ENCODE measurements at places on chromosomes 11 and 22.

DNA sequence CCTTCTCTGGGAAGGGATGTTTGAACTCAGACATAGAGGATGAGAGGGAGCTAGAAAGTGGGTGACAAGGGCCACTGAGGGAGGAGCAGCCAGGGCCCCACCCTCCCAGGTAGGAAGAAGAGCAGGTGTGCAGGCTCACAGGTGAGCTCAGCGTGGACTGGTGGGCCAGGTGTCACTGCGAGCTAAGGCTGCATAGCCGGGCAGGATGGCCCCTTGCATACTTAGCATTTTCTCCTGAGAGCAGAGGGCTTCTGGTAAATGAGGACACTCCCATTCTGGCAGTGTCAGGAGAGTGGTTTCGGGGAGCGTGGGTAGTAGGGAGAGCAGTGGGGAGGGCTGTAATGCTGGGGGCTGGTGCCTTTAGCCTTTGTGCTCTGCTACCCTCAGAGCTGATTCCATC lies 843.4 kb downstream of the TBC1D22A start:
- DNase-seq: no peak

GRCh38 chr11:68335683-68336082 lies 23.3 kb downstream of the LRP5 start:
- DNase-seq: no peak

GRCh38 chr11:3926458-3927095 lies 71.1 kb downstream of the STIM1 start:
- DNase-seq: no peak

DNA sequence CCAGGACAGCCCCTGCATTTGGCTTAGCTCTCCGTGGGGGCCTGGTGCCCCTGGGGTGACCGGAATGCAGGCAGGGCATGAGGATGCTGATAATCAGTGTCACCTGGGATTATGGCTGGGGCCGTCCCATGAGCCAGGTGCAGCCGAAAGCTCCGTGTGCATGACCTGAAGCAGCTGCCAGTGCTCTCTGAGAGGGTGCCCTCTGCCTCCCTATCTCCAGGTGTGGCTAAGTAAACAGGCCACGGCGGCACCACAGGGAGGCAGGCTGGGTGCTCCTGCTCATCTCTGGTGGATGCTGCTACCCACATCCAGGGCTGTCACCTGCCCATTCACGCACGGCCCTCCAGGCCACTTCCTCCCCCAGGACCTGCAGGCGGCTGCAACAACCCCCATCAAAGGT lies 29.8 kb downstream of the DUSP8 start:
- no peak for DNase-seq

- peak; percentile 15 for DNase-seq
Measured at GRCh38 chr11:11243590-11244469, 109.2 kb downstream of the CSNK2A3 start.

- no peak for DNase-seq
Measured at GRCh38 chr11:40370821-40371616, 1088.4 kb downstream of the LRRC4C start.

DNA sequence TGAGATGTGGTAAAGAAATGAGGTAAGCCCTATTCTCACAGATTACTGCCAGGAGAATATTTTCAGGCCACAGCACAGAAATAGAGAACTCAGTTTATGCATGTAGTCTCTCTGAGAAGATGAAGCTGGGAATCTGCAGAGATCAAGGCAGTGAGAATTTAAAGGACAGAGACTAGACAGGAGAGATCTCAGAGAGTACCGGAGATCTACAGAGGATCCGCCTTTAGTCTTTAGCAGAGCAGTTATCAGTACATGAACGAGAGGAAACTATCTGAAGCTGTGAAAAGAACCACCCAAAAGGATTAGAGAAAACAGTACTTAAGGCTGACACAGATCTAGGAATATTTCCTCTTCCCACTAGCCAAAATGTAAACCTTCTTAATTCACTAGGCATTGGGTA lies 101.5 kb downstream of the DLG2 start:
- DNase-seq: no peak

GRCh38 chr22:47123006-47123826 lies 360.8 kb downstream of the TBC1D22A start:
- DNase-seq: no peak

DNA sequence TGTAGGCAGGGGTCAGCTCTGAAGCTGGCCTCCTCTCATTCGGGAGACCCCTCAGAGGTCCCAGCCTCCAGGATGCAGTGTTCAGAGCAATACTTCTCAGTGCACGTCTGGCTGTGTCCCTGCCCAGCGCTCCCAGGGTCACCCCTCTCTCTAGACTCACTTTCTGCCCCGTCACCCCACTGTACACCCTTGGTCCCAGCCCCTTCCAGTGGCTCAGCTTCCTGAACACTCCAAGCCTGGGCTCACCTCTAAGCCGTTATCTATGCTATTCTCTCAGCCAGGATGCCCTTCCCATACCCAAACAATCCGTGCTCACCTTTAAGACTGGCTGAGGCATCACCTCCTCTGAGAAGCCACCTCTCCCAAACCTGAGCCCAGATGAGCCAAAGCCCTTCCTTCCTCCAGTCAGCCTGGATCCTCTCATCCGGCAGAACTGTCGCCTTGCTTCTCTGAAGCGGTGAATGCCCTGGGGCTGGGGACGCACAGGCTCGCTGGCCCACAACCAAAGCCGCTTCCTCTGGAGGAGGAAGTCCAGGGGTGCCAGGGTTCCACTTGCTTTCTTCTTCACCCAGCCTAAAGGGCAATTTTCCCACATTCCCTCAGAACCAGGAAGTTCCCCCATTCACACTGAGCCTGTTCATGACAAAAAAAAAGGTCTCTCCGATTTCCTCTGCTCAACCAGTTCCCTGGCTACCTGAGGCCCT lies 13.7 kb upstream of the CDKN1C start:
- DNase-seq: no peak

DNA sequence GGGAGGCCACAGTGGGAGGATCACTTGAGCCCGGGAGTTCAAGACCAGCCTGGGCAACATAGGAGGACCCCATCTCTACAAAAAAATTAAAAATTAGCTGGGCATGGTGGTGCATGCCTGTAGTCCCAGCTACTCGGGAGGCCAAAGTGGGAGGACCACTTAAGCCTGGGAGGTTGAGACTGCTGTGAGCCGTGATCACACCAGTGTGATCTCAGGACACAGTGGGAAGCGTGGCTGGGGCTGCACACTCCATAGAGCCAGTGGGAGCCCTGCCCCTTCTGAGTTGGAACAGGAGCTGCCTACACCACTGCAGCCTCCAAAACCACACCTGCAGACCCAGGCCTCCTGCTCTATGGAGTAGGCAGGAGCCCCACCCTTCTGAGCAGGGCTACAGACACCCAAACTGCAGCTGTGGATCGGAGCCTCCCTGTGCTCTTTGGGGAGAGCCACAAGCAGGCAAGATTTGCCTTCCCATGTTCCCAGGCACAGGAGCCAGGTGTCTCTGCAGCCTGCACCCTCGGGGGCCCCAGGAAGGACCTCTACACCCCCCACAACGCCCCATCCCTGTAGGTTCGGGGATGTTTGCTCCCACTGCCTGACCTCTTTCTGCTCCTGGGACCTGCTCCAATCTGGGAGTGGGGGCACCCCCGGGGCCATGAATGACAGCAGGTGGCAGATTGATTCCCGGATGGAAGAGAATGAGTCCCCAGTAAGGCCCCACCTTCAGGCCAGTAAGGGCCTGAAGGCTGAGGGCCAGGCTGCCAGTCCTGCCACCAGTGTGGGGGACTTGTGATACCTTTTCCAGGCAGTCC lies 245.4 kb downstream of the BUD13 start:
- DNase-seq: no peak

- peak; percentile 93 for DNase-seq
Measured at GRCh38 chr22:46866591-46866990, 104.1 kb downstream of the TBC1D22A start.

DNA sequence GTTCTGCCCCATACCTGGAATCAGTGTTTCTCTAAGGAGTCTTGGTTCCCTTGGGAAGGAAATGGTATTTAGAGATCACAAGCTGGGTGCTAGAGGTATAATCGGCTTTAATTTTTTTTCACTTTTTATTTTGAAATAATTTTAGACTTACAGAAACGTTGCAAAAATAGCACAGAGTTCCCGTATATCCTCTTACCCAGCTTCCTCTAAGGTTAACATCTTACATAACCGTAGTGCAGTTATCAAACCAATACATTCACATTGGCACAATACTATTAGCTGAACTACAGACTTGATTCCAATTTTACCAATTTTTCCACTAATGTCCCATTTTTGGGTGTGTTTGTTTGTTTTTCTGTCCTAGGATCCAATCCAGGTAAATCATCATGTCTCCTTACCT lies 63.8 kb downstream of the RBX1 start:
- no peak for DNase-seq
